ENCODE measurements at places on chromosomes 5 and 9. TPM values are rescaled to one million over a fixed set of nuclear protein-coding genes. Genes with fewer than 3 reads are reported as not detected.

The EGFLAM gene
- 0.17 TPM for total RNA-seq

The SCGB3A2 gene
- total RNA-seq = not detected

The CAMK4 gene
- total RNA-seq = 3.9 TPM

The AGXT2 gene
- not detected for total RNA-seq

The DIRAS2 gene
- 4.8 TPM for total RNA-seq

The SPINK7 gene
- total RNA-seq = not detected

The SIGMAR1 gene
- 178 TPM for total RNA-seq

The ENC1 gene
- 90.5 TPM for total RNA-seq

Measured in epithelial cell of proximal tubule (primary cell).